KBM-7 (cell line): ENCODE measurements at places on chromosomes 1 and 21.

- DNase-seq, result no peak
Measured at GRCh38 chr1:217540321-217540720, 90.6 kb downstream of the GPATCH2 start.

DNA sequence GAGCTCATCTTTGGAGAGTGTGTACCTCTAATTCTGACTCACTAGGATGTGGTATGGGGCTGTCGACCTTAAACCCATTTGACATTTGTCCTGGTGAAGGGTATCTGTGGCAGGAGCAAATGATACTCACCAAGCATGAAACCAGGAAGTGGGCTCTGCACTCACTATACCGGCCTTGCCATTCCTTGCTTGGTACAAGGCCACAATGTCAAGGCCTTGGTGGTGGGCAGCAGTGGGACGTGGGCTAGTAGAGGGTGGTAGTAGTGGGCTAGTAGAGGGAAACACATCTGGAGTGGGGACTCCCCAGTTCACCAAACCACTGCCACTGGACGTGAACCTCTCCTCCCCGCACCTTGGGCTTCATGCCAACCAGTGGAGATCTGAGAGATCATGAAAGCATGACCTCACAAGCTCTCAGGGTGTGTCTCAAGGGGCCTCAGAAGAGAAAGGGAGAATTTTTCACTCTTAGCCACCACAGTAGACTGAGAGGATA is 11.5 kb downstream of the TNFSF4 start:
- no peak for DNase-seq

DNA sequence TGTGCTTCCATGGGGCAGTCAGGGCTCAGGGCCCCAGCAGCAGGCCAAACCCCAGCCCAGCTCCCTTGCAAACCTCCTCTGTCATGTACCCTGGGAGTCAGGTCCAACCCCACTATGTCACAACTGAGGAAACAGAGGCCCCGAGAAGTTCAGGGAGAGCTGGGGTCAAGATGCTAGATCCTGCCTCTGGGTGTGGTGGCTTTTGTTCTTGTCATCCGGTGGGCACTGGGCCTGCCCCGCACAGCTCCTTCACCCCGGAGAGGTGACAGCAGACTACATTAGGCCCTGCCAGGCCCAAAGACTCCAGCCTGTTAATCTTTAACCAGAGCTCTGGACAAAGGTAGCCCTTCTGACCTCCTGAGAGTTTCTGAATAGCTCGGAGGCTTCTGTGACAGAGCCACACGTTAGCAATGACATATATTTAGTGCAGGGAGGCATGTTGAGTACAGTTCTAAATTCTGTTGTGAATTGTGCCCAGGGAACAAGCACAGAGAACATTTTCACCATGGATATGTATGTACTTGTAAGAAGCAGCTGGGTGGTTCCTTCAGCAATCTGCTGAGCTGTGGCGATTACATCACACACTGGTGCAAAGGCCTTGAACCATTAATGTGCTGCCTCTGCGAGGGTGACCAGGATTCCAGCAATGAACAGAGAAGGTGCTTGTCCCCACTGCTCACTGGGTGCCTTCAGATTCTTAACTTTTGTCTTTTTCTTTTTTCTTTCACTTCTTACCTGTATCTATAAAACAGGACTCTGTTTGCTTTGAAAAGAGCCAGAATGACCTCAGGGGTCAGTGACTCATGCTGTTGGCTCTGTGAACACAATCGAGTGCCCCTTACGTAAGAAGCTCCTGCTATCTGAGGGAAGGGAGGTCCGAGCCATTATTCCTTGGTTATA is 102.8 kb downstream of the RHOU start:
- DNase-seq, result no peak

- DNase-seq, result no peak
Measured at GRCh38 chr1:20386323-20387081, 95.8 kb downstream of the VWA5B1 start.

- DNase-seq, result no peak
Measured at GRCh38 chr1:233805786-233806185, 98.7 kb upstream of the SLC35F3 start.

GRCh38 chr1:61101536-61101935 is 19.2 kb downstream of the NFIA start:
- DNase-seq, result no peak

- no peak for DNase-seq
Measured at GRCh38 chr1:217564207-217564606, 66.7 kb downstream of the GPATCH2 start.

DNA sequence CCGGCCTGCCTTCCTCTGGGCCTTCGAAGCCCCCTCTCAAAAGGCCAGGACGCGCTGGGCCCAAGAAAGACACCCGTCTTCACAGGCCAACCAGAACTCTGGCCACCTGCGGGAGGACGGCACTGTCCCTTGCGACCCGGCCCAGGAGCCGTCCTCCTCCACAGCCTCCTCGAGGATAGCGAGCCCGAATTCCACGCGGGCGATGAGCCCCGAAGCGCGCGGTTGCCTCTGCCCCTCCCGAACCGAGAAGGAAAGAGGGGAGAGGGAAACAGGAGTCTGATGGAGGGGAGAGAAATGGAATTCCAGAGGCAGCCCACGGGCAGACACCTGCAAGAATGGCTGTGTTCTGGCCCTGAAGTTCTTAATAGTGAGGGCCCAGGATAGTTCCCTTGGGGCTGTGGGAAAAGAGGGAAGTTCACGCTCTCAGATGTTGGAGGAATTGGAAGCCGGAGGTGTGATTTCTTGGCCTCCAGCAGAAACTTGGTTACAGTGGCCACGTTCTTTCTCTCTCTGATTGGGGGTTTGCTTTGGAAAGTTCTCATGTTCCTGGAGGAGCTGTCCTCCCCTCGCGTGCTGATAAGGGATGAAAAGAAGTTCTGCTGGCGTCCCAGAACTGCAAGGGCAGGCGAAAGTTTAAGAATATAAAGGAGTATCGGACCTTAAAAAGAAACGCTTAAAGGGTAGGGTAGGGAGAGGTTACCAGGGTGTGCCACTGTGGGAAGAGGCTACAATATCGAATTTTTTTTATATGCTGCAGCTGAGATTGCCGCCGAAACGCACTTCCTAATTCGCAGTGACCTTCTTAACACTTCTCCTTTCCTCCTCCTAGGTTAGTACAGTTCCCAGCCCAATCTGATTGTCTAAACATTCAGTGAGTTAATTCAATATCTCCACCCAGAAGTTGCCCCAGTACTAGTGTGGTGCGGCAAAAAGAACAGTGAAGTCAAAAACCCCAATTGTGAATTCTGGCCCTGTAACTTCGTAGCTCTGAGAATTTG is 5.8 kb upstream of the SLC44A5 start:
- DNase-seq, result peak; percentile 39

DNA sequence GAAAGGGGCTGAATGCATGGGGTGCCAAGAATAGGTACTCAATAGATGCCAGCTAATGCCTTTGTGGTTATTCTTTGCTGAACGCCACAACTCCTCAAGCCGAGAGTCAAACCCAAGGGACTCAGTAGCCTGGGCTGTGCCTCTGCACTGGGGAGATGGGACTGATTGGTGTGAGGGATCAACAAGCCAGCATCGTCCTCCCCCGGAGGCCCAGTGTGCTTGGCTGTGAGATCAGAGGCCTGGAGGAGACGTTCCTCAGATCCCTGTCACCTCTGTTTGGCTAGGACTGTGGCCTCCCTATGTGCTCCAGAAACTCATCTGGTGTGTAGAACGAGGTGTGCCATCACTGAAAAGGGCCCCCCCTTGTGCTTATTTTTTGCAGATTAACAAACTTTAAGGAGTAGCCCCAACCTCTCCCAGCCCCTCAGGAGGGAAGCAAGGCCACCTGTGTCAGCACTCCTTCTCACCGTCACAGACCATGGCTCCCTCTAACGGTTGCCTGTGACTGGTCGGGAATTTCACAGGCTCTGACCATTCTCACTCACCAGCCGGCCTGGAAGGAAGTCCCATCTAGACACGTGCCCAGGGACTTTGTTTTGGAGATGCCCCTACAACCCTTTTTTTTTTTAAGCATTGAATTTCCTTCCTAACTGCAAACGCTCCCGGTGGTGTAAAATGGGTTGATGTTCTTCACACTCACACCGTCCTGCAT is 194.0 kb upstream of the VAMP3 start:
- DNase-seq, result no peak

DNA sequence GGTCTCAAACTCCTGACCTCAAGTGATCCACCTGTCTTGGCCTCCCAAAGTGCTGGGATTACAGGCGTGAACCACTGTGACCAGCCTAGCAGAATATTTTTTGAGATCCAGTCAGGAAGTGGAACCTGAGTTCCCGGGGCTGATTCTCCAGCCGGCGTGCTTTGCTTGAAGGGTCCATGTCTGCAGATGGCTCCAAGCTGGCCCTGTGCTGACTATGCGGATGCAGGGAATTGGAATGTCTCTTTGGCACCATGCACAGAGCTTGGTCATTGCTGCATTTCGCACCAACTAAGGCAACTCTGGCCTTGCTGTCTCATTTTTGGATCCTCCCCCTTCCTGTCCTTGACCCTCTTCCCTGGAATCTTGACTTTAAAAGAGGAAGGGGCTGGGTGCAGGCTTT is 28.1 kb downstream of the ARHGEF10L start:
- DNase-seq, result no peak

- DNase-seq, result no peak
Measured at GRCh38 chr1:194833111-194833510, 1646.7 kb upstream of the B3GALT2 start.

DNA sequence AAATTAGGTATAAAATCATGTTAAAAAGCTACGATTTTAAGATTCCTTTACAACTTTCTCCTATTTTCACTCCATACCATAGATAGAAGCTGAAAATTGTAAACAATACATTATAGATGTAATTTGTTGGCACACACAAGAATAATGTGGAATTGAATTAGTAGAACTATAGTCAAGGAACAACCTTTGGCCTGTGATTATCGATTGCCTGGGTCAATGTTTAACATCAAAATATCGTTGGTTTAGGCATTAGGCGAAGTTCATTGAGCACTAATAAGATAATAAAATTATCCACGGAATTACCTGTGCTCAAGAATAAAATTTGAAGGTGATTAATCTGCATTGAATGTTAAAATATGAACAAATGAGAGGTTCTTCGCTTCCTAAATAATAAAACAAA is 455.1 kb upstream of the ZP4 start:
- no peak for DNase-seq

- DNase-seq, result no peak
Measured at GRCh38 chr1:147337040-147337630, 94.7 kb downstream of the CHD1L start.

- no peak for DNase-seq
Measured at GRCh38 chr1:41617336-41617735, 132.9 kb upstream of the EDN2 start.

DNA sequence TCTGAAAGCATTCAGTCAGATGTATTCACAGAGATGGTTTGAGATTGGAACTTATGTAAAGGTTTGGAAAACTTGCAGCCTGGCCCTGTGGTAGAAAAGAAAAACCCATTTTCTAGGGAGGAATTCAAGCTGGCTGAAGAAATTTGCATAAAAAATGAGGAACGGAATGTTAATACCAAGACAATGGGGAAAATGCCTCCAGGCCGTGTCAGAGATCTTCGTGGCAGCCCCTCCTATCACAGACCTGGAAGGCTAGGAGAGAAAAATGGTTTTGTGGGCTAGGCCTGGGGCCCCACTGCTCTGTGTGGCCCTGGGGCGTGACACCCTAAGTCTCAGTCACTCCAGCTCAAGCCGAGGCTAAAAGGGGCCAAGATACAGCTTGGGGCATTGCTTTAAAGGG is 26.7 kb downstream of the NME7 start:
- DNase-seq, result no peak

DNA sequence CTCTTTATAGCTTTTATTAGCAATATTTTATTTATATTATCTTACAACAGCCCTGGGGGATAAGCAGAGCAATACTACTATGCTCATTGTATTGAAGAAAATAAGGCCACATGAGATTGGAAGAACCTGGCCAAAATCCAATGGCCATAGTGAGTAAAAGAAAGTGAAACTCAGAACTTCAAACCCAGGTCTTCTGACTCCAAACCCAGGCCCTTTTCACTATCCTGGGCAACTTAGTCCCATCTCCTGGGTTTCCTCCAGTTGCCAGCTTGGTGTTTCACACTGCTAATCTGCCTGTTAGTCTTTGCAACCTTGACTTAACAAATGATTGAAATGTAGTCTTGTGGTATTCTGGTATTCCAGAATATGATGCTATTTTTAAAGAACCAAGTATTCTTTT is 22.4 kb upstream of the EXO1 start:
- DNase-seq, result no peak

DNA sequence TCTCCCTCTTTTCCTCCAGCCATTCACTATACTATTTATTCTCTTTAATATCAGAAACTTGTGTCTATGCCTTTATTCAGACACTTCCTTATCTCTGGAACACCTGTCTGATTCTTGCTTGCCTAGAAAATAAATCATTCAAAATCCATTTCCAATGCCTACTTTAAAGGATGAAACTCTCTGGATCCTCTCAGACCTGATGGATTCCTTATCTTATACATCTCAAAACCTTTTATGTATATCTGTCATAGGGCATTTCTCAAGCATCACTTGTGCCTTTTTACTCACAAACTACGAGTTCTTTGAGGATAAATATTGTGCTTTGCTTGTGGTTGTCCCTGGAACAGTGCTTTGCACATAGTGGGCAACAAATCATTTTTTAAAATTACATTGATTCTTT is 3.8 kb upstream of the ATP6V1G3 start:
- no peak for DNase-seq

DNA sequence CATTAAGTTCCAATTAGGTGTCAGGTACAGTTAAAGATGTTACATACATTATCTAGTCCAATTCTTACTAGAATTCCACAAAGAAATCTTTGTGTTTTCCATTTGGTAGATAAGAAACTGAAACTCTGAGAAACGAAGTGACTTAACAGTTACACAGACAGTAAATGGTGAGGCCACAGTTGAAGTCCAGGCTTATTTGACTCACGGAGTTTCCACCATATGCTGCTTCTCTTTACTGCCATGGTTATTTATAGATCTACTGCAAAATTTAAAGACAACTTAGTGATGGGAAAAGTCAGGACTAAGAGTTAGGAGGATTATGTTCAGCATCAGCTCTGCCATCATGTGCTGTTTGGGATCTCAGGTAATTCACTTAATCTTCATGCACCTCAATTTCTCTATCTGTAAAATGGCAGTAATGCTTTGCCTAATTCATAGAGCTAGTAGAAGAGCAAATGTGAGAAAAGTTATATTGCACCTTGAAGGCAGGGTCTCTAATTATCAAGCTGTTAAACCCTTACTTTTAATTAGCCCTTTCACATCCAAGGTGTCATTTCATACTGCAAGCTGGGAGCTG is 26.2 kb upstream of the SAMSN1 start:
- DNase-seq, result no peak

GRCh38 chr1:165884690-165885304 is 57.4 kb downstream of the UCK2 start:
- DNase-seq, result no peak

- no peak for DNase-seq
Measured at GRCh38 chr1:2949966-2950925, 71.0 kb upstream of the ACTRT2 start.
